HCEC 1CT (cell line): ENCODE measurements at places on chromosomes 6 and 20.

- DNase-seq = no peak
Observed at GRCh38 chr6:25028328-25028727, 92.6 kb upstream of the RIPOR2 start.

- DNase-seq = no peak
Observed at GRCh38 chr6:165641672-165642156, 21.3 kb downstream of the PDE10A start.

GRCh38 chr20:11255860-11256259, 582.1 kb upstream of the JAG1 start:
- DNase-seq = no peak

DNA sequence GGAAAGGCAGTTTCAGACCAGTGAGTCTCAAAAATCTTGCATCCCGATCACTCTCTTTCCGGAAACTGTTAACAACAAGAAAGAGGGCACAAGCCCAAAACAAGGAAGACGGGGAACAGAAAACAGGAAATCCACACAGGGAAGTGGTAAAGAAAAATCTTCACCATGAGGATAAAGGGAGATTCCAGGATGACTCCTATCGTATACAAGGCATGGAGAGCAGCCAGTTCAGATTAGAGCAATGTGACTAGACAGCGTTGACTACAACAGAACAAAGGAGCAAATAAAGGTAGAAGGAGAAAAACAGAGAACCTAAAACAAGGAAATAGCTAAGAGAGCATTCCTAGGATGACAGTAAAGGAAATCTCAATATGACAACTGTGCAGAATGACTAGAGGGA, 26.5 kb downstream of the VNN1 start:
- peak; percentile 62 for DNase-seq

- DNase-seq = peak; percentile 64
Observed at GRCh38 chr20:17808357-17808756, 108.6 kb downstream of the BANF2 start.

GRCh38 chr6:14192216-14192788, 74.7 kb downstream of the CD83 start:
- no peak for DNase-seq

DNA sequence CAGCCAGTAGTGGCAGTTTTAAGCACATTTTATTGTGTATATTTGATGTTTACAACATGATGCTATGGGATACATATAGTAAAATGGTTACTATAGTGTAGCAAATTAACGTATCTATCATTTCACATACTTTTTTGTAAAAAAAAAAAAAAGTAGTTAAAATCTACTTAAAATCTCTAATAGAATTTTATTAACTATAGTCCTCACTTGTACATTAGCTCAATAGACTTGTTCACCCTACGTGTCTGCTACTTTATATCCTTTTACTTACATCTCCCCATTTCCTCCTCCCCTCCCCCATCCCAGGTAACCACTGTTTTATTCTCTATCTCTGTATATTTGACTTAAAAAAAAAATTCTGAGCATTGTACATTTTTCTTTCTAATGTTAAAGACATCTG, 23.0 kb downstream of the GTPBP2 start:
- DNase-seq = no peak

DNA sequence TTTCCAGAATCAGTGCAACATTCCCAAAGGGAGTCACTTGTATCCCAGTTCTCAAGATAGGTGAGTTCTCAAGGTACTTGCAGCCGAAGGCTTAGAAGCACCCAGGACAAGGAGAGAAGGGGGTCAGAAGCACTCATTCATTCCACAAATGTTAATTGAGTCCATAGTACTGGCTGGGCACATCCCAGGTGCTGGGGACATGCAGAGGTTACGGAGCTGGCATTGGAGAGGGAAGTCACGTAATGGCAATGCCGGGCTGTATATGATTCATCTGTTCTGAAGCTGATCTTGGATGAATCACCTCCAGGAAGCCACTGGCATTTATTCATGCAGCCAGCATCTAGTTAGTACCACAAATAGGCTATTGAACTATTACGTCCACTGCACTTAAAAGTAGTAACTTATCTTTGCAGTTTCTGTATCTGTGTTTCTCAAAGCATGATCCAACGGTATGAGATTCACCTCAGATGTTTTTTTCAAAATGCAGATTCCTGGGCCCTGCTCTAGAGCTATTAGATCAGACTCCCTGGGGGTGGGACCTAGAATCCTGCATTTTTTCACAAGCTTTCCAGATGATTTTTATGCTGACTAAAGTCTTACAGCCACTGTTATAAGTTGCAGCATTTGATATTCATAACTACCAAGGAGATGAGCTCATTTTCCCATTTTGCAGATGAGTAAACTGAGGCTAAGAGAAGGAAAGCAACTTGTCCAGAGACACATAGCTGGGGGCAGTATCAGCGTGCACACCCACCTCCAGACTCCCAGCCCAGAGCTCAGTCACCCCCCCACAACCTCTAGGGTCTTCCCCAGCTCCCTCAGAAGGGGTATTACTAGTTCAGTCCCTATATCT, 44.1 kb upstream of the ID1 start:
- DNase-seq = peak; percentile 96

DNA sequence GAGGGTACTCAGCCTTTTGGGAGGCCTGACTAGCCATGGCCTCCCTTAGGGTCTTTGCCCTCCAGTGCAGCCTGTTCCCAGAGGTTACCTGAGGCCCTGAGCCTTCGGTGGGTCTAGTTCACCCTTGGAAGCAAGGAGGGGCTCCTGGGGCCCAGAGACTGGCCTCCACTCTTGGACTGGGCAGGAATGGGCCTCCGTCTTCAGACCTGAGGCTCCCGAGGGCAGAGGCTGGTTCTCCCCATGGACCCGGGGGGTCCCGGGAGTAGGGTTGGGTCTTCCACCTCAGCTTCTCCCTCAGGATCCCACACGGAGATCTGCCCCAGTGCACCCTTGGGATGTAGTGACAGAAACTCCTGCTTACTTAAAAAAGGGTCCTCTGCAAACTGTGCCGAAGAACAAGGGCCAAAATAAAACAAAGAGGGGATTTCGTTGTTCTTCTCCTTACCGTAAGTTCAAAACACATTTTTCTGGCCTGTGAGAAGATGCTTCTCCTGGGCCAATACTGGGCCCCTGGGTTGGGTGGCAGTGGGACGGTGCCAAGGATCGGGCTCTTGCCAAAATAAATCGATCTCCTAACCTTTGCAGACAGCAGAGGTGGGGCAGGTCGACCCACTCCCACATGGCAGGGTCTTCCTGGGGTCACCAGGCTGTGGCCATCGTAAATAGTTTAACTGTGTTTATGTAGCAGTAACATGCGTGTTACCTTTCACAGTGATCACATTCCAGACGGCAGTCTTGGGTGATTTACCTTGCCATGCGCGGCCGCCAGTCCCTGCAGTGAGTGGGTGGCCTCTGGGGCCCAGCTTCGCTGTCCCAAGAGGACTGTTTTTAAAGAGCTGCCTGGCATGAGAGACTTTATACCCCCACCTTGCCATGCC, 151.8 kb downstream of the VEGFA start:
- no peak for DNase-seq

DNA sequence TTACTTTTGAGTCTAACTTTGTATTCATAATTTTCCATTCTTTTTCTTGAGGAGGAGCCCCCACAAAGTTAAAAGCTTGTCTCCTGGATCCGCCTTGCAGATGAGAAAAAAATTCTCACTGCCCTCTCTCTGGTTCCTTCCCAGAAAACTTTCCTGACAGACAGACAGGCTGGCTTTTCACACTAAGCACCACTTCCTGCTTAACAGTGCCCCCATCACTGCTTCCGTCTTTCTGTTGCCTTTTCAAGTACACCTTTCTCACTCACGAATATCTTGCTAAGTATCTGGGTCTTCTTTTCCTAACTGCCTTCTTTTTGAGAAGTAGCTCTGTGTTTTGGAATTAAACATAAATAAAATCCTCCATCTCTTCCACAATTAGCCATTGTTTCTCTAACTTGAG, 19.8 kb upstream of the LMBRD1 start:
- DNase-seq = no peak

GRCh38 chr6:49698478-49698877, 14.9 kb downstream of the CRISP2 start:
- no peak for DNase-seq

GRCh38 chr6:11484441-11484840, 53.1 kb upstream of the TMEM170B start:
- no peak for DNase-seq

DNA sequence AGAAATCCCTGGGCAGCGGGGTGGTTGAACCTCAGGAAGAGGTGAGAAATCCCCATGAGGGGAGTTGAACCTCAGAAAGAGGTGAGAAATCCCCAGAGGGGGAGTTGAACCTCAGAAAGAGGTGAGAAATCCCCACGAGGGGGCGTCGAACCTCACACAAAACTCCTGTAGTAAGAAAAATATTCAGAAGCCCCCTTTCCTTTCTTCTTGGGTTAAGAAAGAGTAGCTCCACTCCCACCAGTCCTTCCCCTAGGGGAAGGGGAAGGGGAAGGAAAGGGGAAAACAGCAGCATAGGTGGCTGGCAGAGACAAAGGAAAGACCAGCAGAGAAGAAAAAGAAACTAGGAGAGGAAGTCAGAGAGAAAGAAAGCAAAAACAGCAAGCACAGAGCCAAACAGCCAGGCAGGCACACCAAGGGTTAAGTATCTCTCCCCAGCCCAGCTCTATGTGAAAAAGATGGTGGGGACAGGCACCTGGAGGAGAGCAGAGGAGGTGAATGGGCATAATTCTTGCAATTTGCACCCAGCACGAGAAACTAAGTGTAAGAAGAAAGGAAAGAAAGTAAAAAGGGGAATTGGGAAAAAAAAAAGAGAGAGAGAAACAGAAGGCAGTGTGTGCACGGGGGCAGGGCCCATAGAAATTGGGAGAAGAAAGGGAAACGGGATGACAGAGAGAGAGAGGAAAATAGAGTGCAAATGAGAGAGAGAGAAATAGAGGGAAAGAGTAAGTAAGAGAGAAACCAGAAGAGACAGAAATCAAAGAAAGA, 88.2 kb downstream of the PLG start:
- no peak for DNase-seq

DNA sequence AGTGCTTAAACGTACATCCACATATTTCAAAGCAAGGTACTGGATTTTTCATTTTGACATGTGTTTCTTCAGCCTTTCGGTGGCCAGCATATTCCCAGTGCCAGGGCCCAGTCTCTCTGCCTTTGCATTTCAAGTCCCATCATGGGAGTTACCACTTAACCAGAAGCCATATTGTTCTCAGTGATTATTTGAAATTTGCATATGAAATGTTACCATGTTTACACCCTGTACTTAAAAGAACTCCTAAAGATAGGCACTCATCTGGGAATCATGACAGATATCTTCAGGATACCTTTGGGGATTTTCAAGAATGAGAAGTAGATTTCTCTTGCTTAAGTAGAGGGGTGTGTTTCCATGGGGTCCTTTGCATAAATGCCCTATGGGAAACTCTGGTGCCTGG, 367.5 kb downstream of the NRN1 start:
- DNase-seq = no peak

- DNase-seq = no peak
Observed at GRCh38 chr20:31555203-31555775, 41.0 kb downstream of the HM13 start.

- DNase-seq = peak; percentile 3
Observed at GRCh38 chr6:27163834-27164233, 83.7 kb upstream of the PRSS16 start.

DNA sequence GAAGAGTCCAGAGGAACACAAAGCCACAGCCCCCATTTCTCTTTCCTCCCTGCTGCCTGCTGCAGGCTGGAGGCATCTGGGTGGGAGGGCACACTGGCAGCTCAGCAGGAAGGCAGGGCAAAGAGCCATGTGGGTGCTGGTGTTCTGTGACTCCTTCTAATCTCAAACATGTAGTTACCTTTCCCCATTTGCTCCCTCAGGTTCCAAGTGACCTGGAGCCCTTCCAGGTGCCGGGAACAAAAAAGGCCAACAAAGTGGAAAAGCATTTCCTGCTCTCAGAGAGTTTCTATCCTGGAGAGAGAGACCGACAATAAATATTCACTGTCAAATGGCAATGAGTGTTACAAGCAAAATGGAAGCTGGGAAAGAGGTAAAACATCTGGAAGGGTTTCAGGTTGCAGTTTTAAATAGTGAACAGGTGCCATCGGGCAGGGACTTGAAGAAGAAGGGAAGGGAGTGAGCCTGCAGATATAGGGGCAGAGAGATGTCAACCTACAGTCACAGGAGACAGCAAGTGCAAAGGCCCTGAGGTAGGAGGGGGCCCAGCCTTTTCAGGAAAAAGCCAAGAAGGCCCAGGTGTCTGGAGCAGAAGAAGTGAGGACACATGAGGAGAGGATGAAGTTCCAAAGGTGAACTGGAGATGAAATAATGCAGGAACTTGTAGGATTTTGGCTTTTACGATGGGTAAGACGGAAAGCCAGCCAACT, 43.6 kb upstream of the IYD start:
- no peak for DNase-seq

- DNase-seq = no peak
Observed at GRCh38 chr6:115194981-115195638, 852.3 kb upstream of the HS3ST5 start.

DNA sequence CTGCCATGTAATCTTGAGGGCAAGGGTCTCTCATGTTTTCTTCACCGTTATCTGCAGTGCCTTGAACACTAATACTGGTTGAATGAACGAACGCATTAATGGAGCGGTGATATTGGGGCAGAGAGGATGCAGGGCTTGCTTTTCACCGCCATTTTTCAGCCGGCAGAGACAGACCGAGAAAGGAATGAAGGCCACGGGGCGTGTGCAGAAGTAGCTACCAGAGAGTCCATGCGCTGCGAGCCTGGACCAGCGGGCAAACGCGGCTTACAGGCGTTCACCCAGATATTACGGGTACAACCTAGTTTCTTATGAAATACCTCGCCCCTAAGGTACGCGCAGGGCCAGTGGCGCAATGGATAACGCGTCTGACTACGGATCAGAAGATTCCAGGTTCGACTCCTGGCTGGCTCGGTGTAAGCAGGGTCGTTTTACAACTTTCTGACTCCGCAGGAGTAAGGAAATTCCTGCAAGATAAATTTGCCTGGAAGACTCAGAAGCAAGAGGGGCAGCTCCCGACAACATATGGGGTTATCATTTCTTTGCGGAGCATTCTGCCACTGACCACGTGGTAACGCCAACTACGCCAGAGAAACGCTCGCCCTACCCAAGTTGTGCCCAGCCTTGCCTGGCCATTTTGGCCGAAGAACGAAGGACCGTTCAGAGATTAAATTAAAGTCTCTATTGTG, 863 bp upstream of the HMGN4 start:
- peak; percentile 93 for DNase-seq

DNA sequence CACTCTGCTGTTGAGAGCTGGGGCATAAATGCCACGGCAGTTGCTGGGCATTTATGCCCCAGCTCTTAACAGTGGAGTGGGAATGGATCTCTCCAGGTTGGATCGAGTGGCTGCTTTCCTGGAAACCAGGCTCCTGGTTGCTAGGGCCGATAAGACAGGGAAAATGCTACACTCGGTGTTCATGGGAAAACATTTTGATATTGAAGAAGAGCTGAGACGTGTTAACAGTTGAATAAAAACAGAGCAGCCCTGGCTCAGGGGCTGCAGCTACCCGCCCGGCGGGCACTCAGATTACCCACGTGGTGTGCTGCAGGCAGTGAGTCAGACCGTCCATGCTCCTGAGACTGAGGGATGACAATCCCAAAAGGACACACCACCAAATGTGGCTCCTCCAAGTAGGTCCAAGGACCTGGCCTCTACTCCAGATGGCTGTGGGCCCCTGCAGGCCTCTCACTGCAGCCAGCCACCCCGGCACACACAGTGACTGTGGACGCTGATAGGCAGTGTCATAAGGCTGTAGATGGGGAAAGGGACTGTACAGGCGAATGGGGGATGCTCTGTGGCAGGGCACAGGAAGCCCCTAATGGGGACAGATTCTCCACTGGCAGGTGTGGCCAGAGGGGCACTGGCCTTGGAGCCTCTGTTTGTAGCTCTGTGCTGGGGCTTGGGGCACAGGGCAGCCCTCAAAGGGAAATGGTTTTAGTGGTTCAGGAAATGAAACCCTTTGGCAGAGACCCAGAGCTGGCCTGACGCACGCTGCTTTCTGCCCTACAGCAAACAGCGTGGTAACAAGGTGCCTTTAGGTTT, 237.8 kb downstream of the LY86 start:
- no peak for DNase-seq
